ENCODE measurements at places on chromosomes 2 and 18.

GRCh38 chr2:168138374-168138773 is 109.0 kb downstream of the STK39 start:
- peak; percentile 12 for DNase-seq

DNA sequence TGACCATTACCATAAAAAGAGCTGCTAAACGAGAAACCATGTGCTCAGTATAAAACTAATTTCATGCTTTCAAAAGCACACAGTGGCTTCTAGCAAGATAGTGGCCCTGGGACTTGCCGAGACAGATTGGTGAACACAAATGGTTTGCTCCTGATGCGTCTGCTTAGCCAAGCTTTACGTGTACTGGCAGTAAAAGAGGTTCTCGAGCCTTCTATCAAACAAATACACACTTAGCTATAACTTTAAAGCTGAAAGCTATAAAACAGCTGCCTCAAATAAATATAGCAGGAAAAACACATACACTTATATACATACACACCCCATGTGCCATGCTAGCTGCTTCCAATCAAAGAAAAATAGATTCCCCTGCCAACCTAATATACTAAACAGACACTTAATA is 117.0 kb downstream of the ZNF385B start:
- no peak for DNase-seq

- DNase-seq: no peak
These were observed 34.7 kb upstream of the MAP2 start for GRCh38 chr2:209389171-209389618.

DNA sequence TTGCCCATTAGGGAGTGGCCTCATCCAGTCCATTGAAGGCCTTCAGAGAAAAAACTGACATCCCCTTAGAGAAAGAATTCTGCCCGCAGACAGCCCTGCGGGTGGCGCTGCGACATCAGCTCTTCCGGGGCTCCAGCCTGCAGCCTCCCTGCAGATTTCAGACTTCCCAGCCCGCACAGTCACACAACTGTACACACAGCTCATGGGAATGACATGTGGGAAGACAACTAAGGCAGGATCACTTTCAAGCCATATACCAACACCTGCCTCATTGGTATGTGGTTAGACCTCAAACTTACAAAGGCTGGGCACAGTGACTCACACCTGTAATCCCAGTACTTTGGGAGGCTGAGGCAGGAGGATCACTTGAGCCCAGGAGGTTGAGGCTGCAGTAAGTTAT is 24.8 kb upstream of the TUBB6 start:
- DNase-seq: no peak

DNA sequence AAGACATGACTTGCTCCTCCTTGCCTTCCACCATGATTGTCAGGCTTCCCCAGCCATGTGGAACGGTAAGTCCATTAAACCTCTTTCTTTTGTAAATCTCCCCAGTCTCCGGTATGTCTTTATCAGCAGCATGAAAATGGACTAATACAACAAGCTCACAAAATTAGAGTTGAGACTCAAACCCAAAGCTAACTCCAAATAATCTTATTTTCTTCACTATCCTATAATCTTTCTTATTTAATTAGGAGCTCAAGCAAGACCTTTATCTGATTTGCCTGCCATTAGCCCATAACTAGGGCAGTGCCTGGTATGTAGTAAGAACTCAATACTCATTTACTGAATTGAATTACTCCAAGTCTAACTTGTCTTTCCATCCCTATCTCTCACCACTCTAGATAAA is 289.2 kb downstream of the SUCLG1 start:
- DNase-seq: no peak

DNA sequence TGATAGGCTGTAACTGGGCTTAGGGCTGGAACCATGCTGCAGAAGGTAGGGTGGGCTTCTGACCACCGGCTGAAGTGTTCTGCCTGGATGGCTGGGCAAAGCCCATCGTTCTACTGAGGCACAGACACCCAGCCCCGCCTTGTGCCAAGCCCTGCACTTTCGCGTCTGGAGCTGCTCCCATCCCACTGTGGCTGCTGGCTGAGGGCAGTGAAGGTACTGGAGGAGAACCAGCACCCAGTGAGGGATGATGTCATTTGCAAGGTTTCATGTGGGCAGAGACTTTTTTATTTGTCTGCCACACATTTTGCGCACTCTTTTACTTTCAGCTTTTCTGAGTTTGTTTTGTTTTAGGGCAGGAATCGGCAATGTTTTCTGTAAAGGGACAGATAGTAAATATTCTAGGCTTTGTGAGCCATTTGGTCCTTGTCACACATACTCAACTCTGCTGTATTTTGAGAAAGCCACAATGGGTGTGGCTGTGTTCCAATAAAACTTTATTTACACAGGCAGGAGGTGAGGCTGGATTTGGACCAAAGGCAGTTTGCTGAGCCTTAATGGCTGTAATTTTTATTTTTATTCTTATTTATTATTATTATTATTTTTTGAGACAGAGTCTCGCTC is 85.6 kb downstream of the ASB1 start:
- no peak for DNase-seq

DNA sequence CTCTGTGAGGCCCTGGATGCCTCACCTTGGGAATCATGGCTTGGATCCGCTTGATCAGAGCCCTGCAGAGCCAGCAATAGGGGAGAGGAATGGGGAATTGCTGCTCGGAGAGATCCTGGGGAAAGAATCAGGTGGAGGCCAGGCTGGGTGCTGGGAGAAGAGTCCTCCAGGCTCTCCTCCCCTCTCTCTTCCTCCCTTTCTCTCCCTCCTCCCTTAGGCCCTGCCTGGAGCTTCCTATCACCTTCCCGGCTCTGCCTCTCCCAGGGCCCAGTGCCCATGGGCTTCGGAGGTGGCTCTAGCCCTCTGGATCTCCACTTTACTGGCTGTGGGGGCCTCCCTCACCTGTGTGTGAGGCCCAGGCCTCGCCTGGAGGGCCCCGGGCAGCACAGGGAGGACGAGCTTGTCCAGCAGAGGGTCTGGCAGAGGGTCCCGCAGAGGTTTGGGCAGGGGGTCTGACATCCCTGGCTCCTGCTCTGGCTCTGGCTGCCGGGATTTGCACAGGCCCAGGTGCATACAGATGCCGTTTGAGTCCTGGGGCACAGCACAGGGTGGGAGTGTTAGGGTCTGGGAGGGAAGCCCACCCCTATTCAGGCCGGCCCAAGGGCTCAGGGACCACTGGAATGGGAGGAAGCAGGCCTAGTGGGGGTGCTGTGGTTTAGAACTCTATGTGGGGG is 2.6 kb downstream of the SFTPB start:
- DNase-seq: no peak

GRCh38 chr18:34624551-34624950 is 85.5 kb upstream of the DTNA start:
- no peak for DNase-seq

GRCh38 chr2:144322379-144322778 is 197.5 kb downstream of the ZEB2 start:
- DNase-seq: no peak

- DNase-seq: no peak
These were observed 50.1 kb downstream of the UBR3 start for GRCh38 chr2:169877398-169877797.

Data from prostate gland (tissue), 2 donors.